GM18507 (cell line): ENCODE measurements at places on chromosomes 3 and 15.

DNA sequence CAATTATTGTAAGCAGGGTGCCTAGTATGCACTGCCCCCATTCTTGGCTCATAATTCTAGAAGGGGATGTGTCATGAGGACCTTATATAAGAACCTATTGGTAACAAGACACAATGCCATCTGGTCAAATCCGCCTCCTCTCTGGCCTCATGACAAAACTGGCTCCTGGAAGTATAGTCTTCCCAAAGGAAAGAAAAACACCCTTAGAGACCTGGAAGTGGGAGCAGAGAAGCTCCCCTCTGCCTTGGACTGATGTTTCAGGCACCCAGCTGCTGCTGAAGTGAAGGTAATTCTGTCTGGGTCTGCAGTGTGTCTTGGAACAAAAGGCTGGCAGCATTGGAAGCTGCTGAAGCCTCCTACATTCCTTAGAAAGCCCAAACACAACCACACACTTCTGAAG, 107.2 kb upstream of the CLSTN2 start:
- no peak for DNase-seq

DNA sequence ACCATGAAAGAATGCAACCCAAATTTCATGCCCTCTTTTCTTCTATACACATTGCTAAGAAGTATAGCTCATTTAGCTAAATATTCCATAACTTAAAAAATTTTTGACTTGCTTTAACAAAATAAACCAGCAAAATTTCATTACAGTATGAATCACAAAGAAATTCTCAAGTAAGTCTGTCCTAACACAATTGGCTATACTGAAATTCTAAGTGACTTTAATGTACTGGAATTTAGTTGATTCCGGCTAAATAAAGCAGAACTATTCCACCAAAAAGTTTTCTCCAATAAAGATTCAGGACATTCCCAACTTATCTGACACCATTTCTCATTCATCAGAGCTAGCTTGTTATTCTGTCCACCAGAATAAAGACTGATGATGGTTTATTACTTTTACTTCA, 23.8 kb downstream of the LRRFIP2 start:
- DNase-seq = no peak

DNA sequence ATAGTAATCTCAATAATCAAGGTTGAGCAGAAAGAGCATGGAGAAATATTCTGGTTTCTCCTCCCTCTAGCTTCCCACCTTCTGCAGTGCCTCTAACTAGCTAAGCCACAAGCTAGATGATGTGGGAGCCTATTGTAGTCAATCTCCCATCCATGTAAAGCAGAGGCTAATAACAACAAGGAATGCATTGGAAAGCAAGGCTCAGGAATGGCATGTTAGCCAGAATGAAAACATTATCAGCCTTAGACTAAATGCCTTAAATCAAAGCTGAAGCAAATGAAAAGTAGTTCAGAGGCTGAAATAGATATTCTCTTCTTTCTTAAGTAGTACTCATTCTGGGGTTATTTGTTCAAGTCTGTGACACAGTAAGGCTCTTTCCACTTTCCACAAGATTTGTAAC, 350.3 kb upstream of the DPPA4 start:
- DNase-seq = no peak

GRCh38 chr15:90364251-90364650, 12.2 kb downstream of the ZNF774 start:
- no peak for DNase-seq

DNA sequence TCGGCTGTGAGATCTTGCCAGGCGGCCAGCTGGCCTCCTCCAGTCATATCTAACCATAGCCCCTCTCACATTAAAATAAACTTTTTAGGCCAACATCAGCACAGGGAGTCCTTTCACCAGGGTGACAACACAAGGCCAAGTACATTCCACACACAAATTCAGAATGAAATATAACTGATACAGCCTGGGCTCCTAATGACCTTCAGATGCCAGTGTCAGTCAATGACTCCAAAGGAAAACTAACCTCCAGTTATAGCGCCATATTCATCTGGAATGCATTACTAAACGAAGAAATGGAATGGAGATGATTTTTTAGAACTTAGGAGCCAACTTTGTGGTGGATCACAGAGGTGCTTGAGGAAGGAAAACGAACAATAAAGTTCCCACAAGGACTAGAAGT, 205.4 kb downstream of the GREM1 start:
- no peak for DNase-seq

DNA sequence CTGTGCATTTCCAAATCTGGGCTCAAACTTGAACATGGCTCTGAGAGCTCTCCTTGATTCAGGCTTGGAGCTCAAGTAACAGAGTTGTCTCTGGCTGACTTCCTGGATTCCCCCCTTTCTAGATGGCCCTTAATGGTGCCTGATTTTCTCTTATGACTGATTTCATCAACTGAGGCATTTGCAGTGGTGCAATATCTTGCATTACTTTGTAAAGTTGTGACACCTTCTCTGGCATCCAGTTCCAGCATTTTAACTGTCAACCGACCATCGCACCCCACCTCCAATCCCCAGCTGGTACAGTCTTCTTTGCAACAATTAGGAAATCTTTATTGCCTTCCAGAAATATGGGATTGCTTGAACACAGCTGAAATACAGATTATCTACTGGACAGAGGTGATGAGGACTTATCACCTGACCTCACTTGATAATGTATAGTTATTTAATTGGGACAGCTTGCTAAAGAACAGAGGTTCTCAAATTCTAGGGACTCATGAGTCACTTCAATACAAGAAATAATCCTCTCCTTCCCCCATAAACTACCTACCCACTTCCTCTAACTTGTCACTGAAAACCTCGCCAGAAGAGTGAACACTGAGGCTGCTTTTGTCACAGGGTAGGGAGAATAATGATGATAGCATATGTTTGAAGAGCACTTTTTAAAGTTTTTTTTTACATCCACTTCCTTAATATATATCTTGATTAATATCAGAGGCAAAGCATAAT, 41.8 kb downstream of the FILIP1L start:
- no peak for DNase-seq

- no peak for DNase-seq
Measured at GRCh38 chr15:92922418-92923002, 22.4 kb downstream of the CHD2 start.

- DNase-seq = no peak
Measured at GRCh38 chr3:57444469-57444868, 99.7 kb downstream of the DNAH12 start.

- DNase-seq = no peak
Measured at GRCh38 chr15:48528921-48529320, 116.6 kb downstream of the FBN1 start.

DNA sequence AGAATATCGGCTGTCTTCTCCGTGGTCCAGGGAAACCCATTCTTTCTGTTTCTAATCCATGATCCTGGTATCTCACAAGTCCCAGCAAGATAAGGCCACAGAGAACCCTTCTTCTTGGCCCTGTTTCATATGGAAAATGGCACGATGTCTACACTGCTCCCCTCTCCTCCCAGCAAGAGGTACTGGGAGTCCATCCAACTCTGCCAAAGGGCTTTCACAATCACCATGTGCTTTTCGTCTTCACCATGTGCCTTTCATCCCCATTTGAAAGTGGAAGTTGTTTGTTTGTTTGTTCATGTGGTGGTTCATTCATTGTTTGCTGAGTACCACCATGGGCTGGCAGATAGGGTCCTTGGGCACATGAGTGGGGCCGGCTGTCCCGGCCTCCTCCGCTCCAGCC, 5.5 kb downstream of the ITIH3 start:
- DNase-seq = no peak

- DNase-seq = no peak
Measured at GRCh38 chr3:169391672-169392071, 271.8 kb downstream of the MECOM start.

GRCh38 chr3:40780291-40780924, 255.6 kb downstream of the ZNF621 start:
- DNase-seq = no peak

- no peak for DNase-seq
Measured at GRCh38 chr3:80767604-80768003, 993.8 kb downstream of the GBE1 start.
